ENCODE measurements at places on chromosomes 2 and 18.

- H3K27ac ChIP-seq: no peak overlapping the region
- DNase-seq: no peak
Measured at GRCh38 chr2:126766969-126767296, 111.0 kb downstream of the GYPC start.

DNA sequence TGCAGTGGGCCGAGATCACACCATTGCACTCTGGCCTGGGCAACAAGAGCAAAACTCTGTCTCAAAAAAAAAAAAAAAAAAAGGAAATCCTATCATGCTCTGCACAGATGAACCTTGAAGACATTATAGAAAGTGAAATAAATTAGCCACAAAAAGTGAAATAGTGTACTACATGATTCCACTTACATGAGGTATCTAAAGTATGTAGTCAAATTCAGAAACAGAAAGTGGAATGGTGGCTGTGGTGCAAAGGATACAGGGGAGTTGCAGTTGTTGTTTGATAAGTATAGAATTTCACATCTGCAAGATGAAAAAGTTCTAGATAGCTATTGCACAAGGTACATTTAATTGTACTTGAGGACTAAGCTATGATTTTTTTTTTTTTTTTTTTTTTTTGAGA lies 5.2 kb downstream of the ZRANB3 start:
- DNase-seq: no peak
- no peak overlapping the region for H3K4me3 ChIP-seq

GRCh38 chr2:109707281-109708147 lies 86.6 kb upstream of the RGPD5 start:
- no peak overlapping the region for H3K4me3 ChIP-seq
- no peak overlapping the region for H3K27ac ChIP-seq
- H3K36me3 ChIP-seq: no peaks in the 10 kb centered on the region

DNA sequence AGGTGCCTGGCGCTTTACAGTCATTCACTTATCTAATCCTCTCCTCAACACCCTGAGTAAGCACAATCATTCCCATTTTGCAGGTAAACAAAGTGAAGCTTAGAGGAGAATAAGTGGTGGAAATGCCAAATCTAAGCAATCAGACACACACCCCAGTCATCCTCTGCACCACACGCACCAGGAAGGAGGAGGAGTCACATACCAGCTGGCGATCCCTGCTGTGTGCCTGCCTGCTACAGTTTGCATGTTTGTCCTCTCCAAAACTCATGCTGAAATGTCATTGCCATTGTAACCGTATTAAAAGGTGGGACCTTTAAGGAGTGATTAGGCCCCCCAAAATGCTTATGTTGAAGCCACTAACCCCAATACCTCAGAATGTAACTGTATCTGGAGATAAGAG lies 93.7 kb downstream of the LOXHD1 start:
- no peaks in the 10 kb centered on the region for H3K36me3 ChIP-seq
- no peak overlapping the region for H3K27ac ChIP-seq
- no peak for DNase-seq
- H3K4me1 ChIP-seq: no peaks in the 10 kb centered on the region

DNA sequence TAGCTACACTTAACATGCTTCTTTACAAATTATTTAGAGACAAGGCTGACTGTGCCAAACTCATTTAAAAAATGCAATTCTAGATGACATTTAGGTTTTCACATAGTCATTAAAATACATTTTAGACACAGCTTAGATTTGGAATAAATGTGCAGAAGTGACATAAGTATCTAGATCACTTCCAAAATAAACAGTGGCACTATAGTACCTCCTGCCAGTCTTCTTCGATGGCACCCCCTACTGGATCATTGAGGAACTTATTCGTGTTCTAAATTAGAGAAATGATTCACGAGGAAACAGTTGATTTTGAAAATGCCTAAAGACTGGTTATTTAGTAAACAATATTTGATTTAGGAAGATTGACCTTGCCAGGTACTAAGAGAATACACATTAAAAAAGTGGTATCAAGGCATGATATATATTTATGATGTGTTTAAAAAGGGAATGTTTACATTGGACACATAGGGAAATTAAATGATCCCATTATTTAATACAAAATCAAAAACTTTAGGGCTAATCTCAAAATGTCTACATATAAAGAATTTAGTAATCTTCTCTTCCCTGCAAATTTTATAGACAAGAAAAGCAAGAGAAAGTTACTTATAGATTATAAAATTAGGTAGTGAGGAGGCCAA lies 323.9 kb downstream of the XIRP2 start:
- H3K4me1 ChIP-seq: no peaks in the 10 kb centered on the region
- peak; percentile 65 for DNase-seq
- no peak overlapping the region for H3K27ac ChIP-seq
- H3K27me3 ChIP-seq: no peaks in the 10 kb centered on the region
- H3K36me3 ChIP-seq: no peaks in the 10 kb centered on the region

GRCh38 chr2:7552825-7553570 lies 635.8 kb downstream of the RNF144A start:
- no peak overlapping the region for H3K27ac ChIP-seq
- DNase-seq: no peak
- no peaks in the 10 kb centered on the region for H3K27me3 ChIP-seq
- no peaks in the 10 kb centered on the region for H3K4me1 ChIP-seq
- no peaks in the 10 kb centered on the region for H3K36me3 ChIP-seq

- no peak overlapping the region for H3K27ac ChIP-seq
- peaks cover 7% of the 10 kb centered on the region for H3K36me3 ChIP-seq
- no peaks in the 10 kb centered on the region for H3K27me3 ChIP-seq
- no peak overlapping the region for H3K4me3 ChIP-seq
Measured at GRCh38 chr18:9178557-9178956, 42.0 kb downstream of the ANKRD12 start.

DNA sequence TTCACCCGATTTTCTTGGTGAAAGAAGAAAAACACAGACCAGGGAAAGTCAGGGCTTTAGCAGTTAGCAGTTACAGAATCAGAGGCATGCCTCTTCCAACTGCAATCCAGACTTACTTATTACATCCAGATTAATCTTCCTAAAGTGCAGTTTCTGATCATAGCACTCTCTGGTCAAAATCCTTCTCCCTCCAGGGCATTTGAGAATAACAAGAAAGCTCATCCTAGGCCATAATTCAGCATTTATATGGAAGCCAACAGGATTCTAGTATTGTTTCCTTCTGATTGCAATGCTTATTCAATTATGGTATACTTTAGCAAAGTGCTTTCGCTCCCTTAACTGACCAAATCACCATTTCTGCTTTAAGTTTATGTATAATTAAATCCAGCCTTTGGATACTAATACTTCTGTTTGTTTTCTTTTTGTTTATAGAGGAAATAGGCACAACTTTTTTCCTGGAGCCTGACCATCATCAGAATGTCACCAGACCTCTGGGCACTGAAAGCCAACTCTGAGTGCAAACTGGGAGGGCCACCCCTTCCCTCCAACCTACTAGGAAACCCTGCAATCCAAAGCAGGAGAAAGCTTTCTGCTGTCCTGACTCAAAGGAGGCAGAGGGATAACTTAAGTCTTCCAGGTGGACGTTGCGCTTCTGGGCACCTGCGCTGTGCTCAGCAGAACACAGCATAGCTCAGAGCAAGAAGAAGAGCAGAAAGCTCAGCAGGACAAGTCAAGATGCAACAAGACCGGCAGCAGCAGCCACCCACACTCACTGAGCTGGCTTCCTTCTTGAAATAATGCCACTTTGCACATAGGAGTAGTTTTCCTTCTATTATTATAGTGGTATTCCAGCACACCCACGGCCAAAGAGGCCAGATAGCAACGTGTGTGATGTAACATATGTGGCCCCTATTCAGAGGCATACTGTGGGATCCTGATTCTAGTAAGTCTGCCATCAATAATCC lies 99.3 kb downstream of the STK39 start:
- no peak overlapping the region for H3K4me3 ChIP-seq
- no peak for DNase-seq
- H3K36me3 ChIP-seq: no peaks in the 10 kb centered on the region
- H3K27ac ChIP-seq: no peak overlapping the region
- no peaks in the 10 kb centered on the region for H3K4me1 ChIP-seq
- H3K27me3 ChIP-seq: no peaks in the 10 kb centered on the region

DNA sequence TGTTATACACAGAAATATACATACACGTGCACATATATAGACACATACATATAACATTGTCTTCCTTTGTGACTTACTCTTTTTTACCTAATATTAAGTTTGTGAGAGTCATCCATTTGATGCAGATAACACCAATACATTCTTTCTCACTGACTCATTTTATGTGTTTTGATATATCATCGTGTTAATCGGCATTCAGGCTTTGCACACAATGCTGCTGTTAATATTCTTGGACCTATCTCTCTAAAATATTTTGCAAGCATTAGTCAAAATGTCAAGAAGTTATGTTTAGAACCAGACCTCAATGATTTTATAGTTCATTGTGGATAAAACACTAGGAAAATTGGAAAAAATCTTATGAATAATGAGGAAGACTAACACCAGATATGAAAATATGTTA lies 441.1 kb downstream of the LRATD1 start:
- H3K27me3 ChIP-seq: peaks cover 4% of the 10 kb centered on the region
- H3K27ac ChIP-seq: no peak overlapping the region
- DNase-seq: no peak
- H3K36me3 ChIP-seq: no peaks in the 10 kb centered on the region
- no peak overlapping the region for H3K4me3 ChIP-seq

DNA sequence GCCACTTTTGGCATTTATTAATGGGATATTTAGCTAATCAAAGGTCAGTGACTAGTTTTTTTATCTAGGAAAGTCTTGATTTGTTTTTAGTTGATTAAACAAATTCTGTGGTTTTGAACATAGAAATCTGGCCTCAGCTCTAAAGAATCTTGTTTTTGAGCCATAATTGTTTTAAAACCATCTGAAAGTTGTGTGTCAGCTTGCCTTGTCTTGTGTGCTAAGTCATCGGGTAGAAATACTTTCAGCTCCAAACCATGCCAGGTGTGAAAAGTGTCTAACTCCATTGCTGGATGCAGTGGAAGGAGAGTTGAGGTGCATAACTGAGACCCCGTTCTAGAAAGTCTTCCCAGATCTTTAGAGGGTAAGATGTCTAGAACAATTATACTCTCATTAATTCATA lies 22.7 kb downstream of the FARP2 start:
- H3K4me1 ChIP-seq: no peaks in the 10 kb centered on the region
- H3K36me3 ChIP-seq: peaks cover 21% of the 10 kb centered on the region
- DNase-seq: no peak

GRCh38 chr2:3260959-3261358 lies 116.7 kb downstream of the EIPR1 start:
- H3K36me3 ChIP-seq: no peaks in the 10 kb centered on the region
- H3K27me3 ChIP-seq: no peaks in the 10 kb centered on the region
- no peak overlapping the region for H3K27ac ChIP-seq
- no peak overlapping the region for H3K4me3 ChIP-seq

GRCh38 chr2:240350696-240351087 lies 84.8 kb upstream of the GPC1 start:
- no peaks in the 10 kb centered on the region for H3K36me3 ChIP-seq
- no peak overlapping the region for H3K27ac ChIP-seq

DNA sequence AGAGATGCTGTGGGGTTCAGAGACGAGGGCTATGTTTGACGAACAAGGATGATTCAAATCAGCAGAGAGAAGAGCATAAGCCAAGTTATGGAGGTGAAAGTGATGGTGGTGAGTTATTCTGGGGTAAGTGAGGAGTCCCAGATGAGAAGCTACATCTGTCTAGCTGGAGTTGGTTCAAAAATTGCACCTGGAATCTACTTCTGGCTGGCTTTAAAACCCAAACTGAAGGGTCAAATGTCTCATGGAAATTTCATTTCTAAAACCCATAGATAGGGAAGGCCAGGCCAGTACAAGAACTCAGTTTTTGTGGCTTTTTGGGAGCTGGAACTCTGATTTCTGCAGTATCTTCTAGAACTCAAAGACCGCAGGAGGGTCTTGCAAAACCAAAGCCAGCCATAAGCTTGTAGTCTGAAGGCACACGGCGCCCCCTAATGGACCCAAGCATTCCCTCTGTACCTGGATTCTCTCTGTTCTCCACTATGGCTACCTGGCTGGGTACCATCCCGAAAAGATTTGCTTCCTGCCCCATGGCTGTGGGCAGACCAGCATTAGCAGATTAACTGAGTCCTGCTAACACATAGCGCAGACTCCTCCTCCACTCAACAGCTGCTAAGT lies 229.1 kb upstream of the SLC14A2 start:
- no peaks in the 10 kb centered on the region for H3K27me3 ChIP-seq
- H3K4me3 ChIP-seq: no peak overlapping the region
- H3K27ac ChIP-seq: no peak overlapping the region

- DNase-seq: peak; percentile 81
- H3K27me3 ChIP-seq: no peaks in the 10 kb centered on the region
- peaks cover 41% of the 10 kb centered on the region for H3K36me3 ChIP-seq
- H3K4me3 ChIP-seq: peak overlapping the region; percentile 40
Measured at GRCh38 chr2:7007846-7008741, 90.9 kb downstream of the RNF144A start.

DNA sequence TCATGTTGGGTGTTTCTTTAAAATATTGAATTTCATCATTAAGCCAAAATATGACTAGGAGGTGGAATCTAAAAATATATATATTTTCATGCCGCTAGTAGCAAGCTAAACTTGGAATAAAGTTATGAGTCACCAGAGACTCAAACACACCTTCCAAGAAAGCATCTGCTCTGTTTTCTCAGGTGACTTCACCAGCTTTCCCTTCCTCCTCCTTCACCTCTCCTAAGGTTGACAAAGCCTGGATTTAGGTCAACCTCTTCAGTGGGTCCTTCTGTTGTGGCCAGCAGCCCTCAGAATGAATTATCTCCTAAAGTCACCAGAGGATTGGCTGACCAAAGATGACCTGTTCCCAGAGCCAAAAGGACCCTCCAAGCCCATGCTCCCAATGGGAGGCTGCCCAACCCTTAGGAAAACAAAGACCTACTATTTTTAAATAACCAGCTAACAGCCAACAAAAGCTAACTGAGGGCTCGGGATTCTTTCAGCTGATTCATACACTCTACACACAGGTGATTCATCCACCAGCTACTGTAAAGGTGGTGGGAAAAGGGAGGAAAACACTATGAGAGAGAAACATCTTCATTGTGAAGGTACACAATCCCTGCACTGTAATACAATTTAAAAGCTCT lies 113.9 kb downstream of the MYO5B start:
- no peaks in the 10 kb centered on the region for H3K36me3 ChIP-seq
- no peak overlapping the region for H3K27ac ChIP-seq
- H3K27me3 ChIP-seq: peaks cover 8% of the 10 kb centered on the region
- no peak overlapping the region for H3K4me3 ChIP-seq
- DNase-seq: no peak

- no peak for DNase-seq
- H3K36me3 ChIP-seq: no peaks in the 10 kb centered on the region
- H3K4me3 ChIP-seq: no peak overlapping the region
- no peak overlapping the region for H3K27ac ChIP-seq
- H3K27me3 ChIP-seq: no peaks in the 10 kb centered on the region
Measured at GRCh38 chr2:41937921-41938708, 109.7 kb upstream of the PKDCC start.

DNA sequence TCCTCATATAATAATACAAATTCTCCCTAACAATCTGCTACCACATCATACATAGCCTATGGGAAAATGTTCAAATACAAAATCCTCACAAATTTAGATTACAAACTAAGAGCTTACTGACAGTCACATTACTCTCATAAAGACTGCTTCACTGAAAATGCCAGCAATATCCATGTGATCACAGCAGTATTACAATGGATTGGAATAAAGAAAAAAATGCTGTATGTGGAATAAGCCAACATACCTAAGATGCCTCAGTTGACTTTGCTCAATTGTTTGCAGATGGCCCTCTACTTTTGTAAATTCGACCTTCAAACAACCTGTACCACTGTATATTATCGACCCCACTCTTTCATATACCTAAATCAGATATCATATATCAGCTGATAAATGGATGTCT lies 88.7 kb downstream of the DYM start:
- no peaks in the 10 kb centered on the region for H3K4me1 ChIP-seq
- H3K36me3 ChIP-seq: peaks cover 13% of the 10 kb centered on the region

- no peak for DNase-seq
- no peaks in the 10 kb centered on the region for H3K4me1 ChIP-seq
- no peak overlapping the region for H3K27ac ChIP-seq
- no peak overlapping the region for H3K4me3 ChIP-seq
Measured at GRCh38 chr2:108133457-108133856, 106.3 kb upstream of the SULT1C3 start.

Data from common myeloid progenitor, CD34-positive (primary cell).